CD4-positive, CD25-positive, alpha-beta regulatory T cell (primary cell): ENCODE measurements at places on chromosomes 1 and 21.

- DNase-seq, result no peak
These were observed 8.9 kb upstream of the PRMT2 start for GRCh38 chr21:46626536-46626935.

- no peak for DNase-seq
These were observed 340.0 kb downstream of the PTBP2 start for GRCh38 chr1:97061604-97062003.

GRCh38 chr1:184199438-184200085, 148.0 kb downstream of the TSEN15 start:
- DNase-seq, result no peak

DNA sequence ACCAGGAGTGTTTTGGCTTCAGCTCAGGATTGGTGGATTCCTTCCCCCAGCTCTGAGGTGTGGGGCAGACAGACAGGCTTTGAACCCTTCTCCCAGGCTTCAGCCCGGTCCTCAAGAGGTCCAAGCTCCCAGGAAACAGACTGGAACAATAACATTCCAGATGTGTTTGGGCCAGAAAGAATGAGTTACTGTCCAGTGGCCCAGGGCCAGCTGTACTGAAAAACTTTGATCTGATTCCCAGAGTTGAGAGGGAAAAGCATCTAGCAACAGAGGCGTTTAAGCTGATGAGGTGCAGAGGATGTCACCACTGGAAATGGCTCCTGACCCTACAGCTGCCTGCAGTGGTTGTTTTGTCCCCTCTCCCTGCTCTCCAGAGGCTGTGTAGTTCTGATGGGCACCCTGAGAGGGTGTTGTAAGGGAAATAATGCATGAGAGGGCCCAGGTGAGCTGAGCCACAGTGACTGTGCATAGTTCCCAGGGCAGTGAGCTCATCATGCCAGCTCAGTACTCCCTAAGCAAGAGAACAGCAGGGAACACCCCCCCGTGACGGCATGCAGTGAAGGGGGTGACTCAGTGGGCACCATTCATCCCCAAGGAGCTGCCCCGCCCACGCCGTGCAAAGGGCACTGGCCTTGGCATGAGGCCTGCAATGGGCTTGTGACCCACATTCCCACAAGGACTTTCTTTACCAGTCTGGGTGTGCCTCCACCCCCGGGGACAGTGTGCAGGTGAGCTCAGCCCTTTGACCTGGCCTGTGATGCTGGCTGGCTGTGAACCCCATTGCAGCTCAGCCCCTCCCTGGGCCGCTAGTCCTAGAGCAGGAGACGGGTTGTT, 13.8 kb upstream of the SFN start:
- DNase-seq, result no peak

DNA sequence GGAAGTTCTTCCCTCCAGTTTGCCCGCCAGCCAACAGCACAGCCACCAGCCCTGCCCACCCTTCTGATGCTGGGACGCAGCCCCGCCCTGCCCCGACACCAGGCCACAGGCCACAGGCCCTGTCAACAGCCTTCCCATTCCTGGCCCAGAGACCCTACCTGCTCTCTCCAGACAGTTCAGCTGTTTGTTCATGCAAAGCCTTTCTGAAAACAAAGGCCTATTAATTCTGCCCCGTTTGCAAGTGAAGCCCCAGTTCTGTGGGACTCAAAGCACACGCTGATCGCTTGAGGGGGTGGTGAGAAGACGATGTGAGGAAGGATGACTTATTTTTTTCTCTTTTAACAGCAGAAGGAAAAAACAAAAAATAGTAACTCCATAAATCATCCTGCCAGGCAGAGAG, 55.4 kb upstream of the KIF26B start:
- no peak for DNase-seq

DNA sequence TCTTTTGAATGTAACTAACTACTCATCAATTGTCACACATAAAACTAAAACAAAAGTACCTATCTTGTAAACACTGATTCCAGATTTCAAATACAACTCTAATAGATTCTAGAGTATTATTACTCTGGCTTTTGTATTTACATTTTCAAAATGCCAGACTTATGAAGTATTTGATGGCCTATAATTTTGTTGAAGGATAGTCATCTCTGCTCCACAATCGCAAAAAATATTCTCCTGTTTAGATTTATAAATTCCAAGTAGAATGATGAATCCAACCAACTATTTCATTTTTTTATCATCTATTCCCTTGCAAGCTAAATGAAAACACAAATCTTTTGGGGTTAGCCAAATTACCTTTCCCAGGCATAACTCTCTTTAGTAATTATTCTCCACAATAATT, 75.0 kb upstream of the GUCA2A start:
- no peak for DNase-seq
